ENCODE measurements at places on chromosomes 13 and 19. TPM values are rescaled to one million over a fixed set of nuclear protein-coding genes. Genes with fewer than 3 reads are reported as not detected.

DNA sequence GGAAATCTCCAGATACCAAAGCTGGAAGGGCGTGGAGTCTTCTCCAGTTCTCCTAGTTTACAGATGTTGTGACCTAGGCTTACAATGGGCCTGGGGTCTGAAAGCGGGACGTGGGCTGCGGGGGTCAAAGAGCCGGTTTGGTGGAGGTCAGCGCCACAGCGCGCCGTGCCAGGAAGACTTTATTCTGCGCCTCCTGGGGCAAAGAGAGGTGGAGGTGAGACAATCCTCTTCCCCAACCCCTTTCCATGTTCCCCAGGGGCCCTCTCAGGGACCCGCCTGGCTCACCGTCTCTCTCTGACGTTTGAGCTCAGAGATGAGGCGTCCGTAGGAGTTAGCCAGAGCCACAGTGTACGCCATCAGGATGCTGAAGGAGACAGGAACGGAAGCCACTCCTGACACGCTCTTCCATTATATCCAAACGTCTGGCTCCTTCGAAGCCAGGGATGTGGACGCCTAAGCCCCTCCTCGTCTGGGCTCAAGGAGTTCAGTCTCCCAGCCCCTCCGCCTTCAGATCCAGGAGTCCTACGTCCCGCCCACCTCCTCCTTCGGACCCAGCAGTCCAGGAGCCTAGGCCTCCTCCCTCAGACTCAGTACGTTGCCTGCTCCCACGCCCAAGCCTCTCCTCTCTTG is 776 bp upstream of the LENG1 start:
- H3K4me3 ChIP-seq: peak overlapping the region; percentile 49
- H3K27ac ChIP-seq: peak overlapping the region; percentile 77
- H3K4me1 ChIP-seq: no peaks in the 10 kb centered on the region
- no peaks in the 10 kb centered on the region for H3K36me3 ChIP-seq

- H3K27me3 ChIP-seq: no peaks in the 10 kb centered on the region
- H3K4me3 ChIP-seq: no peak overlapping the region
- no peak for DNase-seq
- no peaks in the 10 kb centered on the region for H3K4me1 ChIP-seq
Measured at GRCh38 chr13:38518328-38518727, 168.5 kb upstream of the FREM2 start.

GRCh38 chr13:111175935-111176334 is 60.8 kb downstream of the ARHGEF7 start:
- H3K4me1 ChIP-seq: no peaks in the 10 kb centered on the region
- H3K27ac ChIP-seq: peak overlapping the region; percentile 64
- DNase-seq: no peak
- H3K4me3 ChIP-seq: no peak overlapping the region
- H3K36me3 ChIP-seq: no peaks in the 10 kb centered on the region
- H3K27me3 ChIP-seq: no peaks in the 10 kb centered on the region

DNA sequence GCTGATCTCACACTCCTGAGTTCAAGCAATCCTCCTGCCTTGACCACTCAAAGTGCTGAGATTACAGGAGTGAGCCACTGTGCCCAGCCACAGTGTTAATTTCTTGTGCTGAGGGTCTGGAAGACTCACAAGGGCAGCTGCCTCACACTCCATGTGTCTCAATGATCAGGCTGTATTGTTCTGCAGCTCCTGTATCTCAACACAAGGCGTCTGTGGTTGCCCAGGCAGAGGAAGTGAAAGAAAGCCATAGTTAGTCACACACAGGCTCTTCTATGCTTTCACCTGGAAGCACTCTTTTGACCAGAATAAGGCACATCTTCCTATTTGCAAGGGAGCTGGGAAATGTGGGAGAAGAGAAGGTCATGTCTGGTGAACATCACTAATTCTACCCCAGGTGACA is 107.3 kb upstream of the ZNF507 start:
- no peaks in the 10 kb centered on the region for H3K27me3 ChIP-seq
- DNase-seq: no peak
- no peak overlapping the region for H3K27ac ChIP-seq
- H3K4me3 ChIP-seq: no peak overlapping the region

GRCh38 chr13:113036401-113036800 is 67.4 kb downstream of the MCF2L start:
- no peaks in the 10 kb centered on the region for H3K27me3 ChIP-seq
- DNase-seq: no peak

DNA sequence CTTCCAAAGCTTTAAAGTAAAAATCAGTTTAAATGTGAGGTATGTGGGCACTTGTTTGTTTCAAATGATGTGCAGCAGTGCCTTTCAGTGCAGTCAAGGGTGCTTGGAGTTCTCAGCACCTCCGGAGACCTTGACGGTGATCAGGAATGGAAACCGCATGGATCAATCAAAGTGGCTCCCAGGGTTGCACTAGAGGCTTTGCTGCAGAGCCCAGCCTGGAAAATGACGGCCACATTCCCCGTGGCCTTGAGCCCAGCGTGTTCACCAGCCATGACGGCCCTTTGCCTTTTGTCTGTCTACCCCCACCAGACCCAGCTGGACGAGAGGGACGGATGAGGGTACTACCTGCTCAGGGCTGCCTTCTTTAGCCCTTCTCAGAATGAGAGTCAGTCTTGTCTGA is 320.0 kb downstream of the TEX29 start:
- no peaks in the 10 kb centered on the region for H3K4me1 ChIP-seq
- no peak overlapping the region for H3K27ac ChIP-seq
- H3K36me3 ChIP-seq: no peaks in the 10 kb centered on the region
- no peak for DNase-seq

DNA sequence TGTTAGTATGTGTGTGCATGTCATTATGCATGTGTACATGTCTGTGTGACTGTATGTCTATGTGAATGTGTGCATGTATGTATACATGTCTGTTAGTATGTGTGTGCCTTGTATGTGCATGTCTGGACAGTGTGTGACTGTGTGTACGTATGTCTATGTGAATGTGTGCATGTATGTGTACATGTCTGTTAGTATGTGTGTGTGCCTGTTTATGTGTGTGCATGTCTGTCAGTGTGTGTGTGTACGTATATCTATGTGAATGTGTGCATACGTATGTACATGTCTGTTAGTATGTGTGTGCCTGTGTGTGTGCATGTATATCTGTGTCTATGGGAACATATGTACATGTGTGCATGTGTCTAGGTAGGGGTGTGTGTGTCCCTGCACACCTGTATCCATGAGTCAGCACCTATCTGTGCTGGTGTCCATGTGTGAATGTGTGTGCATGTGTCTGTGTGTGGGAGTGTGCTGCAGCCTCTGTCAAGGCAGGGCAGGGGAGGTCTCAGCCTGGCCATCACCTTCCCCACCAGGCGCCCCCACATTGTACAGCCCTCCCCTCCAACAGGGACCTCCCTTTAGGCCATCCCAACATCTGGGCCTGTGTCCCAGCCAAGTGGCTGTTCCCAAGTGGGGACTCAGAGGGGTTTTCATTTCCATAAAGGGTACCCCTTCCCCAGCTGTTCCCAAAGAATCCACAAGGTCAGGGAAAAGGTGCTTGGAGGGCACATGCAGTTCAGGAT is 4.4 kb downstream of the GAS6 start:
- peaks cover 47% of the 10 kb centered on the region for H3K4me1 ChIP-seq
- DNase-seq: no peak
- H3K36me3 ChIP-seq: no peaks in the 10 kb centered on the region
- H3K27me3 ChIP-seq: no peaks in the 10 kb centered on the region
- no peak overlapping the region for H3K4me3 ChIP-seq
- H3K27ac ChIP-seq: peak overlapping the region; percentile 87

DNA sequence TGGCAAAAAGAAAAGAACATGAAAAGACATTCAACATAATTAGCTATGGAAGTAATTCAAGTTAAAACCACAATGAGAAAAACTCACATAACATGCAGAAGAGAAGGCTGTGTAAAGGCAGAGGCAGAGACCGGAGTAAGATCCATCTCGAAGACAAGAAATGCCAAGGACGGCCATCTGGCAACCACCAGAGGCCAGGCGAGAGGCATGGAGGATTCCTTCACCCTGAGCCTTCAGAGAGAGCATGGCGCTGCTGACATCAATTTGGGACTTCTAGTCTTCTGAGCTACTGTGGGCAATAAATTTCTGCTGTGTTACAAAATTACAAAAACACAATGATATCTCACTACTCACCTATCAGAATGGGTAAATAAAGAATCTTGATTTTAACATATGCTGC is 381.0 kb downstream of the TSHZ3 start:
- no peak for DNase-seq
- no peaks in the 10 kb centered on the region for H3K27me3 ChIP-seq
- no peaks in the 10 kb centered on the region for H3K4me1 ChIP-seq
- H3K36me3 ChIP-seq: no peaks in the 10 kb centered on the region
- H3K27ac ChIP-seq: no peak overlapping the region
- H3K4me3 ChIP-seq: no peak overlapping the region

GRCh38 chr19:2607712-2608601 is 94.5 kb downstream of the GNG7 start:
- H3K27me3 ChIP-seq: no peaks in the 10 kb centered on the region
- H3K27ac ChIP-seq: no peak overlapping the region
- no peaks in the 10 kb centered on the region for H3K4me1 ChIP-seq
- DNase-seq: no peak
- H3K4me3 ChIP-seq: no peak overlapping the region
- H3K36me3 ChIP-seq: no peaks in the 10 kb centered on the region

- no peak overlapping the region for H3K4me3 ChIP-seq
- H3K27ac ChIP-seq: no peak overlapping the region
- H3K36me3 ChIP-seq: no peaks in the 10 kb centered on the region
- DNase-seq: no peak
Measured at GRCh38 chr19:39350156-39350555, 7.9 kb downstream of the SAMD4B start.

DNA sequence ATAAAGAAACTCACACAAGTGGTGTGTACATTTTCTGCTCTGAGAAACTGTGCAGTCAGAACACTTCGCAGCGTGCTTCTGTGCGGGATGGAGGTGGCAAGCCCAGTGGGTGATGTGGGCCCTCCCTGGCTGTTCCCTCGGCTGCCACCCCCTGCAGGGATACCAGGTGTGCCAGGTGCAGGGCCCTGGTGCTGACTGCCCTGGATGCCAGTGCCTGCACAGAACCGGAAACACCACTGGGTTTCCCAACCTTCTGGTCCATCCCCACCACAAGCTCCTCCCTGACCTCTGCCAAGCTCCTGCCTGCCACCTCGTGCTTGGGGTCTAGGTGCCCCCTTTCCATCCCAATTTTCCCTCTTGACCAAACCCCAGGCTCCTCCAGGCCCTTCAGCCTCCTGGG is 81.9 kb upstream of the MCF2L start:
- H3K4me1 ChIP-seq: no peaks in the 10 kb centered on the region
- H3K4me3 ChIP-seq: no peak overlapping the region
- H3K27ac ChIP-seq: no peak overlapping the region
- no peaks in the 10 kb centered on the region for H3K36me3 ChIP-seq
- no peaks in the 10 kb centered on the region for H3K27me3 ChIP-seq
- DNase-seq: no peak

- H3K27ac ChIP-seq: no peak overlapping the region
- no peak for DNase-seq
- H3K4me3 ChIP-seq: no peak overlapping the region
- H3K36me3 ChIP-seq: no peaks in the 10 kb centered on the region
- H3K27me3 ChIP-seq: no peaks in the 10 kb centered on the region
Measured at GRCh38 chr19:39568604-39569003, 28.6 kb upstream of the EID2 start.

- no peak overlapping the region for H3K4me3 ChIP-seq
- H3K27me3 ChIP-seq: no peaks in the 10 kb centered on the region
- no peaks in the 10 kb centered on the region for H3K36me3 ChIP-seq
- DNase-seq: no peak
- no peak overlapping the region for H3K27ac ChIP-seq
Measured at GRCh38 chr19:12202250-12202649, 39.4 kb downstream of the ZNF136 start.

DNA sequence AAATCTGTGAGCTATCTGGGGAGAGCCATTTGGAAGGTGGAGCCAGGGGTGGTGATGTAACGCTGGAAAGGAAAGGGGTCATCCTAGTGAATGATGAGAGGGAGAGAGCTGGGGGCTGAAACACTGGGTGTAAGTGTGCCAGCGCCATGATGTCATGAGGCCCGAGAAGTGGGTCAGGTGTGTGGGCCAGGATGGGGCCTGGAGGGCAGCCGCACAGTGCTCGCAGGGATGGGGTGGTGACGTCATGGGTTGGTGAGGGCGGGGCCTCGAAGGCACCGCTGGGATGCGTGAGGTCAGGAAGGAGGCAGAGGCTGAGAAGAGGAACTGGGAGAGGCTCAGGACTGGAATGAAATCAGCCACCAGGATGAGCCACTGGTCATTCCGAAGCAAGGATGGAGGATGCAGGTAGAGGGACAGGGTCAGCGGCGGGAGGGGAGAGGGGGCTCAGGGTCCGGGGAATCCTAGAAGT is 4.4 kb downstream of the CCDC61 start:
- no peak overlapping the region for H3K4me3 ChIP-seq
- peak; percentile 49 for DNase-seq
- H3K4me1 ChIP-seq: no peaks in the 10 kb centered on the region
- H3K27ac ChIP-seq: no peak overlapping the region
- H3K36me3 ChIP-seq: no peaks in the 10 kb centered on the region

DNA sequence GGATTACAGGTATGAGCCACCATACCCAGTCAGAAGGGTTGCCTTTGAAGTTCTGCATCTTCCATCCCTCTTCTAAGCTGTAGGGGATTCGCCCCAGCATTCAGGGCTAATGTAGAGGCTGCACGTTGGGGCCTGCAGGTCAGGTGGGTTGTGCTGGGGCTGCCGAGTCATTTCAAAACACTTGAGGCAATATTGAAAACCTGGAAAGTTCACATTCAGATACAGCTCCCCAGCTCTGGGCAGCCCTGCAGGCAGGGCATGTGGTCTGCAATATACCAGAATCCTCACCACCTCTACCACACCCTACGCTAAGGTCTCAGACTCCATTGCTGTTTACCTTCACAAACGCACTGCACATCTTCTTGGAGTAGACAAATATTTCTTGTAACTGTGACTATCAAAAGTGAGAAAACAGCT is 24.6 kb downstream of the CCNE1 start:
- H3K27me3 ChIP-seq: no peaks in the 10 kb centered on the region
- H3K4me1 ChIP-seq: no peaks in the 10 kb centered on the region
- DNase-seq: no peak
- H3K36me3 ChIP-seq: no peaks in the 10 kb centered on the region

GRCh38 chr13:21898945-21899344 is 228.1 kb downstream of the FGF9 start:
- no peaks in the 10 kb centered on the region for H3K36me3 ChIP-seq
- H3K4me1 ChIP-seq: no peaks in the 10 kb centered on the region
- H3K27ac ChIP-seq: no peak overlapping the region

Gene CEACAM3
- not detected for total RNA-seq

Gene RETN
- total RNA-seq: not detected

Gene NTN5
- not detected for total RNA-seq

Gene NAPSA
- 1.5 TPM for total RNA-seq

All from uterus (tissue), 4 donors.